Activated gamma-delta T cell treated with anti-CD3 and anti-CD28 coated beads, Interleukin-2, amount 50 U/mL, for 16 hours (primary cell): ENCODE measurements at places on chromosomes 11 and 22.

DNA sequence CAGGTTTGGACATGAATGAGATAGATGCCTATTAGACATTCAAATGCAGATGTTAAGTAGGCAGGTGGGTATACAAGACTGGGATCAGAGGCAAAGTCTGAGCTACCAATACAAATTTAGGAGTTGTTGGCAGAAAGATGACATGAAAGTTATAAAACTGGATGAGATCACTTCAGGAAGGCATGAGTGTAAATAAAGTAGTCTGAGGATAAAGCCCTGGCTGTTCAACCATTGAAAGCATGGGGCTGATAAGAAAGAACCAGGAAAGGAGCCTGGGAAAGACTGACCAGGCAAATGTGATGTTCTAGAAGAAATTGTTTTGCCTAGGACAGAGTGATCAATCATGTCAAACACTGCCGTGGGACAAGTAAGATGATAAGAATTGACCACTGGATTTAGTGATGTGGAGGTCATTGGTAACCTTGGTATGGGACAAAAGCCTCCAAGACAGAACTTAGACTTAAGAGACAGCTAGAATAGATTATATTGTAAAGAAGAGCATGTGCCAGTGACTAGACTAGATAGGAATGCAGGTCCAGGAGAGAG is 98.5 kb downstream of the EHF start:
- DNase-seq, result no peak

GRCh38 chr22:48651036-48651890 is 1176.4 kb downstream of the BRD1 start:
- DNase-seq, result no peak

GRCh38 chr22:43384863-43385262 is 27.0 kb upstream of the MPPED1 start:
- no peak for DNase-seq

DNA sequence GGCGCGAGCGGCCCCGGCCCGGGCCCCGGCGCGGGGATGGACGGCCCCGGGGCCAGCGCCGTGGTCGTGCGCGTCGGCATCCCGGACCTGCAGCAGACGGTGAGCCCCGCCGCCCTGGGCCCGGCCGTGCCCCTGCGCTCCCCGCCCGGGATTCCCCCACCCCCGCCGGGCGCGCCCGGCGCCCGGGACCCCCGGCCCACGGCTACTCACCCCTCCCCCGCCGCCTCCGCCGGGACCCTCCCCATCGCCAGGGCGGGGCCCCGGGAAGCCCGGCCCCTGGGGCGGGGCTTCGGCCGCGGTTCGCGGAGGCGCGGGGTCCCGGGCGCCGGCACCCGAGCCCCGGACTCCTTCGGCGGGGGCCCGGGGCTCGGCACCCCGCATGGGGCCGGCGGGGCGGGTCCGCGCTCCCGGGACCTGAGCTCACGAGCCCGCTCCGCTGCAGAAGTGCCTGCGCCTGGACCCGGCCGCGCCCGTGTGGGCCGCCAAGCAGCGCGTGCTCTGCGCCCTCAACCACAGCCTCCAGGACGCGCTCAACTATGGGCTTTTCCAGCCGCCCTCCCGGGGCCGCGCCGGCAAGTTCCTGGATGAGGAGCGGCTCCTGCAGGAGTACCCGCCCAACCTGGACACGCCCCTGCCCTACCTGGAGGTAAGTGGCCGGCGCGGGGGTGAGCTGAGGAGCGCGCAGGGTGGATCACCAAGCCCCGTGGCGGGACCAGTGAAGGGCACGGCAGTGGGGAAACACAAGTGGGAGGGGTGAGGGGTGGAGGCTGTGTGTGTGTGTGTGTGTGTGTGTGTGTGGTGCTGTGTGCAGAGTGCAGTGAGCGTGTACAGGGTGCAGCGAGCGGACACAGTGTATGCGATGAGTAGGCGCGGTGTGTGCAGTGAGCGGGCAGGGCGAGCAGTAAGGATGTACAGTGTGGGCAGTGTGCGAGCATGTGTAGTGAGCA is 2.3 kb downstream of the SHANK3 start:
- no peak for DNase-seq

DNA sequence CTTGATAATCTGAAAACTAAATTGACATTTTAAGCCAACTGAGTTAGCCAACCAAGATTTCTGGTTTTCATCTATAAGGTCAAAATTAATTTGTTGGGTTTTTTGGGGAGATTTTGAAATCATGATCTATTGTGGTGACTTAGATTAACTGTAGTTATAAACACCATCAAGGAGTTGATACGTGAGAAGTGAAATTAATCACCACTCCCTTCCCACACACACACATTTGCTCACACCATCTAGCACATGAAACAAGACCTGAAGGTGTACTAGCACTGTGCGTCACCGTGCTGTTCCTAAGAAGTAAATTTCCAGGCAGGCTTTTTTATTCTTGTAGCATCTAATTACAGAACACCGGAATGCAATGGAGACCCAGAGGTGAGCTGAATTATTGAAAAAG is 2.1 kb downstream of the OR5B21 start:
- no peak for DNase-seq

- DNase-seq, result no peak
These were observed 566.8 kb upstream of the KIRREL3 start for GRCh38 chr11:127567237-127567932.

DNA sequence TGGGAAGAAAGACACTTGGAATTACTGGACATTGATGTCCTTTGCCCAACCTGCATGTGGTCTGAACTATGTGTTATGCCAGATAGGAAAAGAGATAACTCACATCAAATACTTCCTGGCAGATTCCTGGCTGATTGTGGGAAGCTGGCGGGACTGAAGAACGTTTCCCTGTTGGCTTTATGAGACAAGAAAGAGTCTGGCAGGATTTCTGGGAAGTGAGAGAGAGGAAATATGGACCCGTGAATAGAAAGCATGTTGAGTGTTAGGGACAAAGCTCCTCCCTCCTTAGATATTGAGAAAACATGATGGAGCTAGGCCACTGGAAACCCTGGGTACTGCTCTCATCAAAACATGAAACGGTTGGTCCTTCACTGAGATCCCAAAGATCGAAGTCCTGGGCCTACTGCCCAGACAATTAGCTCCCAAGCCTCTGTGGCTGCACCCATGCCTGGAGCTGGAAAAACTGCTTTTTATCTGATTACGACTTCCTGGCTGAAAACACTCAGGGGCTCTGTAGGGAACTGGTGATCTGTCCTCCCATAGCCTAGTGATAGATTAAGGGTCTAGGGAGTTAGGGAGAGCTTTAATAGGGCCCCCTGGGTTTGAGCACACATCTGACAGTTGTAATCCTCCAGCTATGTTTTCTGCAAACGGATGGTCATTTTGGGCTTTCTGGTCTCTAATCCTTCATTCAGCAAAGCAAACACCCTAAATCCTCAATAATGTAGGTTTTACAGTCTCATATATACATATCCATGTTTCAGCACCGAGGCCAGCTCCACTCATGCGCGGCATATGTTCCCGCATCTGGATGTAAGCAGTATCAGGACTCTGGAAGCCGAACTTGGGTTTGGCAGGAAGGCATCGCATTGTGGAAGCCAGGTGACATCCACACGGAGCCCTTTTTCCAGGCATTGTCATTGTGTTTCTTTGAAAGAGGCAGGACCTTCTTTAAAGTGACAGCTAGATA is 6.1 kb upstream of the B3GAT1 start:
- DNase-seq, result no peak

- no peak for DNase-seq
These were observed 922.1 kb downstream of the OPCML start for GRCh38 chr11:132610216-132610615.

DNA sequence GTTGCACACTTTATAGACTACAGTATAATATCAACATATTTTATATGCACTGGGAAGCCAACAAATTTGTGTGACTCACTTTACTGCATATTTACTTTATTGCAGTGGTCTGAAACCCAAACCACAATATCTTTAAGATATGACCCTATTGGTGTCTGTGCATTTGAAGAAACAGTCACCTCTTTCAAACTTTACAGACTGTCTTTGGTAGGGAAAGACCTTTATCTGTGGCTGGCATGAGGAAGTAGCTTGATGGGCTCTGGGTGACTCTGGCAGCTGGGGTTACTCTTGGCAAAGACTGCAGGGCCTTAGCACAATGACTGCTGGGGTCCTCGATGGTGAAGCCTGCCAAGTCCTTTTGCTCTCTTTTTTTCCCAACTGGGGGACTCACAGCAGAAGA is 21.3 kb upstream of the ABTB2 start:
- DNase-seq, result no peak
